HS-27A (cell line): ENCODE measurements at places on chromosomes 4 and X.

DNA sequence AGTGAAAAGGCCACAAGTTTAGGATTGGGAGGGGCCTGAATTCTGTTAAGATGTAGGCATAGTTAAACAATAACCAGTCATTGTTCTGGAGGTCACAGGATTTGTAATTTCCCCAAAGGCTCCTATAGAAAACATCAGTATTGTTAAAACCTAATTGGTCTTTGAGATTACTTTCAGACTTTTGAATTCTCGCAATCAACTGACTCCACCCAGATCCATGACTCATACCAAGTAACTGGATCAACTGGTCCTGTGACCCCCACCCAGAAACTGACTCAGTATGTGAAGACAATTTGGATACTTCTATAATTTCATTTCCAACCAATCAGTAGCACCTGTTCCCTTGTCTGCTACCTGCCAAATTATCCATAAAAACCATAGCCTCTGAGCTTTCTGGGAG lies 28.4 kb downstream of the MAGEB16 start:
- no peak for DNase-seq

DNA sequence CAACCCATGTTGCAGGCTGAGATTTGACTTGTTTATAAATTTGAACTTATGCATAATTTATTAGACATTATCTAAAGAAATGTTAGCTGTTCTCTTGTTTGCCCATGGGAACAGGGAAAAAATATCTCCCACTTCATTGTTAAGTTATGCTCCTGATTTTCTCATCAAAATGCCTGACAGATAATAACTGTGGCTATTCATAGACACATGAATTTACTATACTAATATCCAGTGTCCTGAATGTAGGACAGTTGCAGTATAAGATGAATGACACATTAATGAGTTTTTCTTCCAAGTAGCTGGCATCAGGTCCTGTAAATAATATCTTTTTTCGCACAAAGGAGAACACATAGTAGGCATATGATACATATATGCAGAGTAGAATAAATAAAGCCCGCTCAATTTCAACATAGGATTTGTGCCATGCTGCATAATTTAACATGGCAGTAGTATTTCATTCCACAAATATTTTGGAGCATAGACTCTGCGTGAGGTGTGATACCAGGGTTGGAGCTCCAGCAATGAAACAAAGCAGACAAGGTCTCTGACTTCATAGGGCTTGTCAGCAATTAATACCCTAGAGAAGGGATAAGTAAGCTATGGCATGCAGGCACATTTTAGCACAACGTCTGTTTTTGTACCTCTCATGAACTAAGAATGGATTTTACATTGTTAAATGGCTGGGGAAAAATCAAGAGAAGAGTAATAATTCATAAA lies 40.4 kb upstream of the DDX53 start:
- no peak for DNase-seq

DNA sequence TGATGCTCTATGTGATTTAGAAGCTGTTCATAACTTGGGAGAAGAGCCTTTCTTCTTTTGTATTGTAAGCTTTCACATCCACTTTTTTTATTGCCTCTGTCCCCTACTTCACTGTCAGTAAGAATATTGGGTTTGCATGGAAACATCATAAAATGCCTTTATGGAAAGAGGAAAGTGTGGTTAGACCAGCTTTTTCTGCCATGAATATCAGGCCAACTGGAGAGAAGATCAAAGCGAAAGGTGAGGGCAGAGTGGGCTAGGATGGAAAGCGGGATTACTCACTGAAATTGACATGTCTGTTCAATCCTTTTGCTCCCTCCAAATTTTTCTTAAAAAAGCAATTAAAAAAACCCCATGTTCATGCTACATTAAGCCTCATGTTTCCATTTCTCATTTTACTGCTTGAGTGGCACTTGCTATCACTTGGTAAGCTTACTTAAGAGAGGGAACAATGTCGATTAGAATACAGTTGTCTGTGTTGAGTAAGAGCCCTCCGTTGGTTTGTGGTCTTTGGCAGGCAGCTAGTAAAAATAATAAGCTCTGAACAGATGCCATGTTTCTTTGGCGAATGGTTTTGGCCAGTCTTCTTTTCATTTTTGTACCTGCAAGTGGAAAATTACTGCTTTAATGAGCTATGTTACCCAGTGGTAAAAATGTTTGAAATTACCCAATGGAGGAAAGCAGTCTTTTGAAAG lies 35.9 kb downstream of the SUPT20HL1 start:
- no peak for DNase-seq

DNA sequence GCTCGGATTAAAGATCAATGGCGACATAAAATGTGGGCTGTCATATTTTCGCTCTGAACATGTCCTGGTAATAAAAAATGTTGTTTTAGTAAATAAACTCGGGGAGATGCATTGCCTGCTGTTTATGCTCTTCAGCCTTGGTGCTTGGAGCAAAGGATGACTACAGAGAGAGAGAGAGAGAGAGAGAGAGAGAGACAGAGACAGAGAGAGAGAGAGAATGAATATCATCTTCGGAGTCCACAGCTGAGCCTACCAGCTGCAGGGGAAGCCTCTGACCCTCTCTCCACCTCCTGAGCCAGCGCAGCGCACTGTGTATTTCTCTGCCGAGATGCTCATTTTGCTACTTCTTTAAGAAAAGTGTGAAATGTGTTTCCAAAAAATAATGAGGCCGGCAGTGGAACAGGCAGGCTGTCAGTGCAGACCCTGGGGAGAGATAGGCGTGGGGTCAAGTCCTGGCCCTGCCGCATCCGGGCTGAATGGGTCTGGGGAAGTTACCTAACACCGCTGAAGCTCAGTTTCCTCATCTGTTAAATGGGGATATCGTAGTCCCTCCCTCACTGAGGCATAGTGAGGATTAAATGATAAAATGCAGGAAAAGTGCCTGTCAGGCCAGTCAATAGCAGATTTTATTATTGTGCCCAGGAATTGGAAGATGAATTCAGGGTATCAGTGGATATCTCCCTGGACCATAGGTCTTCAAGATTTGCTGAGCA lies 58.5 kb upstream of the LGI2 start:
- DNase-seq, result no peak

DNA sequence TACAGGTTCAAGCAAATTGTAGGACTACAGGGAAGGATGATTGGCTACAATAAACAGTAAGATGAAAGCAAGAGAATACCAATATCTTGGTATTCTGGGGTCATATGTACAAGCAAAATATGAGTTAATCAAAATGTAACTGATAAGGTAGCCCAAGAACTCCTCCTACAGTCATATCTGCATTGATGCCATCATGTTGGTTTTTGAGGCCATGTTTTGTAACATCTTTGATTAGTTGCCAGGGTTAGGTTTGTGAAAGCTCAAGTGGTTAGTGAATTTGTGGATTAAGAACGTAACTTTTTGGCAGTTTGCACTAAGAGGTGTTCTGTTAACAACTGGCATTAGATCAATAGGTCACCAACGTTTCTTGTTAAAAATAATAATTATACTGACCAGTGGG lies 59.6 kb downstream of the USP9X start:
- DNase-seq, result no peak

DNA sequence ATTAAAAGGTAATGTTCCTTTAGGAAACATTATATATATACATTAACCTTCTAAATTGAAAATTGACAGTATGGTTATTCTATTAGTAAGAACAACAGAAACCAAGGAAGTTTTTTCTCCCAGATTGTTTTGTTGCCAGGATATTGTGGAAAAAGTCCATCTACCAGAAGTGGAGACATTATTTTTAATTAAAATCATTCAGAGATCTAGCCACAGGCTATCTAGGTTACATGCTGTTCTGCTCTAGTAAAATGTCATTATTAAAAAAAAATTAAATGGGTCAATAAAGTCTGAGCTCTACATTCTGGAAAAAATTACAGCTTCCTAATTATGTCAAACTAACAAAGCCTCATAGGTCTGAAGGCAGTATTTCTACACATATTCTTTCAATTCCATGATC lies 74.3 kb downstream of the NSG1 start:
- DNase-seq, result no peak

GRCh38 chr4:6873792-6874461 lies 35.7 kb upstream of the TBC1D14 start:
- peak; percentile 20 for DNase-seq

GRCh38 chr4:6643141-6643847 lies 2.8 kb downstream of the MRFAP1 start:
- DNase-seq, result no peak

- peak; percentile 40 for DNase-seq
These were observed 11.4 kb upstream of the MCUB start for GRCh38 chr4:109548655-109549054.

- DNase-seq, result no peak
These were observed 165.6 kb upstream of the WDFY3 start for GRCh38 chr4:85132117-85132516.

- no peak for DNase-seq
These were observed 662.0 kb upstream of the CPEB2 start for GRCh38 chr4:14340321-14340720.

DNA sequence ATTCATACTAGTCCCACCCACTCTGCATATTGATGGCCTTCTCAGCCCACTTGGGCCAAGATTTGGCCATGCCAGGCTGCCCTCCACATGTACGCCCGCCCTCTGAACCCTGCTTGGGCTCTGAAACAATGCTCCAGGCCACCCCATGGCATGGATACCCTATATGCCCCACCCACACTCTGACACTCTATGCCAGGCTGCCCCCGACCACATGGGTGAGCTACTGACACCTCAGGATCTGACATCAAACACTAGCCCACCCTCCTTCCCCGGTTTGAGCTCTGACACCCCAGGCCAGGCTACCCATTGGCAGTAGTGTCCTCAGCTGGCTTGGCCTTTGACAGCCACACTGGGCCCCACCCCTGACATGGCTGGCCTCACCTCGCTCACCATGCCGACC lies 69.5 kb downstream of the HPRT1 start:
- DNase-seq, result no peak

DNA sequence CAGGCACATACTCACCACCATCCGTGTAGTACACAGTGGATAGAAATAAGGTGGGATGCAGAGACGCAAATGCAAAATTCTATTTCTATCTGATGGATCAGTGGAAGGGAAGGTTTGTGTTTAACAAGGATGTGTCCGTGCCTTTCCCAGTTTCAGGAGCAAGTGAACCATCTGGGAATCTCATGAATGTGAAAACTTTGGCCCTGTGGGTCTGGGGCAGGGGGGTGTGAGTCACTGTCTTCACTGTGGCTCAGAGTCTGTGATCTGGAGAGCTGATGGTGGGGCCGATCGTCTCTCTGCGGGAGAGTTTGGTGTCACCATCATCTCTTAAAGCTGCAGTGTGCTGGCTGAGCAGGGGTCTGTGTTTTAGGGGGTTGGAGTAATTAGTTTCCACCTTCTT lies 179.3 kb upstream of the STS start:
- no peak for DNase-seq

- DNase-seq, result no peak
These were observed 198.4 kb downstream of the GLUD2 start for GRCh38 chrX:121245763-121246162.

DNA sequence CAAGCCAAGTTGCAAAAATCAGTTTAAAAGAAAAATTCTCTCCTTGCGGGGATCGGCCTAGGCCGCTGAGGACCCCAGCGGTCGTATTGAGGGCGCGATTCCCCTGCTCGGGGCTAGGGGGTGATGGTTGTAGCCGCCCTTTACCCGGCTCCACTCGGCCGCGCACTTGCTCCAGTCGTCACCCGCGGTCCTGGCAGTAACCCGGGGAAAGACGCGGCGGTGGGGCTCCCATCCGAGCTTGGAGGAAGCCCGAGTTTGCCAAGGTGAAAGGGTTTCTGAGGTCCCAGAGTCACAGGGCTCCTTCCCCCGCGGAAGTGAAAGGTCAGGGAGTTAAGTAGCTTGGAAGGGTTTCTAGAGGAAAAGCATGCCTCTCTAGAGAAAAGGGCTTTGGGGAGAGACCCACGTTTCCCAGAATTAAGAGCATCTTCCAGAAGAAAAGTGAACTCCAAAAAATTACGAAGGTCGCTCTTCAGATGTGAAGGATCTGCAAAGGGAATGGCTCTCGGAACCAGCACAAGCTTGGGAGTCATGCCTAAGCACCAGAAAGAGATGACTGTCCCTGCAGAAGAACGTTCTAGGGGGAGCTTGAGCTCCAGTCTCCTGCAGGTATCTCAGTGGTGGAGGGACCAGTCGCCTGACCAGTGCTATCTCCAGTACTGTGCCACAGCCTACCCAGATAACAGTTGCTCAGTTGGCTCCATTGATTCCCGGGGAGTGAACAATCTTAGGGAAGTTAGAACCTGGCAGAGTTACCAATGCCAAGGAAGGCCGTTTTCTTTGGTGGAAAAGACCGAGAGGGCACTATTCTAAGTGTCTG lies 875 bp downstream of the LAP3 start:
- no peak for DNase-seq

DNA sequence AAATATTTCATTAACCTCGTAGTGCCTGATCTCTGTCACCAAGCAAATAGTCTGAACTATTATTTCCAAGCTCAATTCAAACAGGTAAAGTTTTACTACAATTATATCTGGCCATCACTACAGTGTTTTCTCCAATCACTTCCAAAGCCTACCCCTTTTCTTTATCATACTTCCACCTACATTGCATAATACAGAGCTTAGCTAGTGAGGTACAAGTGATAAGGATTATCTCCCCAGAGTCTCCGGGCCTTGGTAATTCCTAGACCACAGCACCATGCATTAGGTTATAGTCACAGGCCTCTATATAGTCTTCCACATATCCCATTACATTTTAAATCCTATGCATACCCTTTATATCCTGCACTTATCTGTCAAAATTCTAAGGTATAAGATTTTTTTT lies 154.2 kb downstream of the SNCA start:
- no peak for DNase-seq

DNA sequence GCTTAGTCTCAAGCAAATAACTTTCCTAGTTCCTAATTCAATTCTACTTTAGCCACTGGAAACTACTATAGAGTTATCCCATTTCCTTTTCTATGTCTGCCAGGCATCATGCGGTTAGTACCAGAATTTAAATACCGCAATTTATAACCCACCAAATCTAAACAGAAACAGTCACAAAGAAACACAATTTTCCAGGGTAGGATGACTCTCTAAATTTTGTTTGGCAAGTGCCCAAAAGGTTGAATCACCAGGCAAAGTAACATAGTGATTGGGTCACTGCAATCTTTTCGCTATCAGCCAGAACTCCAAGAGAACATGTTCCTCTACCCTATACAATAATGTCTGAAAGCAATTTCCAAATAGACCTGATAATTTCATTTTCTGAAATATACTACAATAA lies 240.2 kb upstream of the GRIA3 start:
- DNase-seq, result no peak

DNA sequence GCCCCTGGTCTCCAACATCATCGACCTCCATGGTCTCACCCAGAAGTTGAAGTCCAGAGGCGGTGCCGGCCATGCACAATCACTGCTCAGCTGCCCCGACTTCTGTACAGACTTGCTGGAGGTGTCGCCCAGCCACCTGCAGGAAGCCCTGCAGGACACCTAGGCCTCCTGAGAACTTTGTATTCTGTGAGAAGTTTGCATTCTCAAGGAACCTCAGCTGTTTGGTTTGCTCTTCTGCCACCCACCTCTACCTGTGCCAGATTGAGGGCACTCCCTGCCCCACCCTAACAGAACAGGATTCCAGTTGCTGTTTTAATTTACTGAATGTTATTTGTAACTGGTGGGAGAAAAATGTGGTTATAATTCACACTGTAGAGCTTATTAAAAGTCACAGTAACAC lies 46.8 kb downstream of the TRIM61 start:
- DNase-seq, result no peak
